ENCODE measurements at places on chromosomes 11 and 22.

GRCh38 chr22:35310556-35311550 lies 11.2 kb downstream of the TOM1 start:
- DNase-seq, result no peak

DNA sequence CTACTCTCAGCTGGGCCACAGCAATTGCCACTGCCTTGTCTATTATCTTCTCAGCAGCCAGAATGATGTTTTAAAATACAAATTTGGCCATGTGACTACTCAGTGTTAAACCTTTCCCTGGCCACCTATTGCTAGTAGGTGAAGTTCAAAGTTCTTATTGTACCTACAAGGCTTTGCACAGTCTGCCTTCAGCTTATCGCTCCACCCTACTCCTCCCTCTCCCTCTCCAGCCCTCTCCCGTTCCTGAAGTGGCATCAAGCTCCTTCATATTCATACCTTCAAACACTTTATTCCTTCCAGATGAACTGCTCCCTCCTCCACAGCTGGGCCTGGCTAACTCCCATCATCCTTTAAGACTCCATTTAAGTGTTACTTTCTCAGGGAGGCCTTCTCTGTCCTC lies 37.3 kb downstream of the OR10A6 start:
- no peak for DNase-seq

DNA sequence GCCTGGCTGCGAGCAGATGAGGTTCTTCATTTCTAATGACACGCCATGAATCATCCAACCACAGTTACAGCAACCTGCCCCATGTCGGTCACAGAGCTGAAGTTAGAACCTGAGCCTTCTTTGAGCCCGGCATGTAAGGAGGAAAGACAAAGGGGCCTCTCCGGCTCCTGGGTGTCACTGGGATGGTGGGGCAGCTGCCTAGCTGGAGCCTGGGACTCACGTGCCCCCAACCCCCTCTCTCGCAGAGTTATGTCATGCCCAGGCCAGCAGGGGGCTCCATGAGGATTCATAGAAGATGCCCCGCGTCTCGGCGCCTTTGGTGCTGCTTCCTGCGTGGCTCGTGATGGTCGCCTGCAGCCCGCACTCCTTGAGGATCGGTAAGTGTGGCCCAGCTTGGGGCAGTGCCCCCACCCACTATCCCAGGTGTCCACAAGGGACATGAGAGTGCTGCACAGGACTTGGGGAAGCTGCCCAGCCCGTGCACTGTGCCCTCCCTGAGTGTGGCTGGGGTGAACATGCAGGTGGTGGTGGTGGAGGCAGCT lies 148.5 kb downstream of the GRIK4 start:
- no peak for DNase-seq

DNA sequence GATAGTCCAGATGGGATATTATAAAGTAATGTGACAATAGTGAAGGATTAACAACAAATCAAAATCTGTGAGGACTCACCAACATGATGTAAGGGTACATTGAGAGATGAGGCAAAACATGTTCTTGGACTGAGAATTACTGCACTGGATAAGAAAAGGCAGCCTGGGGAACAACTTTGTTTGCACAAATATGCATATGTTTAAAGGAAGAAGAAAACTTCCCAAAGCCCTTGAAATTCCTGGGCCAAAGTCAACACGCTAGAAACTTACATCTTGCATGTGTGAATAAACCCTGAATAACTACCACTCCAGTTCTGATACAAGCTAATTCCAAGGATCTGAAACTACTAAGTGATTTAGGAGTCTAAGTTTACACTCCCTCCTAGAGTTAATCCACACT lies 1.1 kb downstream of the OR52A5 start:
- DNase-seq, result no peak

DNA sequence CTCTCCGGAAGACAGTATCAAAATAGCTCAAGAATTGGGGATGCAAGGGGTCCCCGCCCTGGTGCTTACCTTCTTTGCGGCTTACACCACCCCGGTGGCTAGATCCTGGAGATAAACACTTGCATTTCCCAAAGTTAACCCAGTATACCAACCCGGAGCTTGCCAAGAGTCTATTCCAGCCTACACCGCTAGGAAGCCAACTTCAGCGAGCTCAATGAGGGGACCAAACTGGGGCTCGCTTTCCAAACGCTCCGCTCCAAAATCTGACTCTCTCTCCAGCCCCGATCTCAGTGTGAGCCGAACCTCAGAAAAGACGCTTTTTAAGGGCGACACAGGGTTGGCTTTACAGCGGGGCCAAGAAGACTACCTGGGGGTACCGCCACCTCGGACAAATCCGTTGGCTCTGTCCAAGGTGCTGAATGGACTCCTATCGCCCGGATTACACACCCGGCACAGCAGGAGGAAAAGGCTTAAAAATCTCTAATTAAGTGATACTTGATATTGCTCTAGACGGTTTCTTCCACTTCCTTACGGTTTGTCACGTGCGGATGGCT lies 20.1 kb upstream of the BDNF start:
- no peak for DNase-seq

GRCh38 chr22:17109113-17109865 lies 11.9 kb downstream of the TMEM121B start:
- no peak for DNase-seq

GRCh38 chr11:94740083-94741021 lies 27.8 kb upstream of the AMOTL1 start:
- DNase-seq, result no peak

- DNase-seq, result no peak
Observed at GRCh38 chr11:70775386-70776075, 377.2 kb downstream of the CTTN start.

- DNase-seq, result peak; percentile 53
Observed at GRCh38 chr11:10450462-10451425, 4.3 kb upstream of the AMPD3 start.

DNA sequence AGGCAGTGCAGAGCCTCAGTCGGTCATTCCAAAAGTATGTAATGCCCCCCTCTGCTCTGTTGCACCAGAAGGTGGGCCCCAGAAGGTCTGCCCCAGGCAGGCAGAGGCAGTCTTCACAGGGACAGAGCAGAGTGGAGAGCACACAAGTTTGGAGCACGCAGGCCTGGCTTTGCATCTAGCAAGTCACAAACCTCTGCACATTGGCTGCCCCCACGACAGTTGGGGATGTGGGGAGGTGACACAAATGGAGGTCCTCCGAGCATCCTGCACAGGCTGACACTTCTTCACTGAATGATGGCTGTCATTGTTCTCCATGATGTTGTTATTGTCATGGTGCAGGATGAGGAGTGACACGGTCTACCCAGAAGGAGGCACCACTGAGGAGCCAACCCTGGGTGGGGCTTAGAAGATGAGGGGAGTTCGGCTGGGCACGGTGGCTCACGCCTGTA lies 11.9 kb downstream of the TOM1 start:
- DNase-seq, result no peak

- DNase-seq, result no peak
Observed at GRCh38 chr22:45709866-45710265, 38.2 kb downstream of the ATXN10 start.

- no peak for DNase-seq
Observed at GRCh38 chr22:27331526-27332281, 469.9 kb downstream of the MN1 start.

- DNase-seq, result no peak
Observed at GRCh38 chr11:40130427-40130826, 1329.0 kb downstream of the LRRC4C start.

DNA sequence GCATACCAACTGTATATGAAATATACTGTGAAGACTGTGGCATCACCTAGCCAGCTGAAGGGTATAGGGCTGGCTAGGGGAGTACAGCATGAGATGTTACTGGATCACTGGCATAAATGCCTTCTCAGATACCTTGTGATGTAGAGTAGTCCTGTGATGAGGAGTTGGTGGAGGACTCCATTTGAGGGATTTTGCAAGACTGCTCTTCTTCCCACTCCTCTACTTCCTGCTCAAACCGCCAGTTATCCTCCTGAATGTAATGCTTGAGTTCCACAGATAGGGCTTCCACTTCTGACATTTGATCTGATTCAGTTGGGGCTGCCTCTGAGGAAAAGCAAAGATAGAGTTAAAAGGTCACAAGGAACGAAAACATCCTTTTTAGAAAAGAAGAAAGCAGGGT lies 29.3 kb downstream of the CLDN25 start:
- DNase-seq, result no peak

DNA sequence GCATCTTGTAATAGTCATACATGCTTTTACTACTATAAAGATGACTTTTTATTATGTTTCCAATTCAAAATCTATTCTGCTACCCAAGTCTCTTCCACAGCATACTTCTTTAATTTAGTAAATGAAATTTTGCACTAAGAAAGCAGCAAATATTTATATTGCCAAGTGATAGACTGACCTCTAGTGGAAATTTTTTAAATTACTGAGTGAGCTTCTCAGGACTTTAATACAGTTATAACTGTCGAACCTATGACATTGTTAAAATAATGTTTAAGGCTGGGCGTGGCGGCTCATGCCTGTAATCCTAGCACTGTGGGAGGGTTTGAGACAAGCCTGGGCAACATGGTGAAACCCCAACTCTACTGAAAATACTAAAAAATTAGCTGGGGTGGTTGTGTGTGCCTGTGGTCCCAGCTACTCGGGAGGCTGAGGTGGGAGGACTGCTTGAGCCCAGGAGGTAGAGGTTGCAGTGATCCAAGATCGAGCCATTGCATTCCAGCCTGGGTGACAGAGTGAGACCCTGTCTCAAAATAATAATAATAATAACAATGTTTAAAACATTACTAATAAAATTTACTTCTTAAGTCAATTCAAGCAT lies 27.3 kb downstream of the STK33 start:
- DNase-seq, result peak; percentile 46

DNA sequence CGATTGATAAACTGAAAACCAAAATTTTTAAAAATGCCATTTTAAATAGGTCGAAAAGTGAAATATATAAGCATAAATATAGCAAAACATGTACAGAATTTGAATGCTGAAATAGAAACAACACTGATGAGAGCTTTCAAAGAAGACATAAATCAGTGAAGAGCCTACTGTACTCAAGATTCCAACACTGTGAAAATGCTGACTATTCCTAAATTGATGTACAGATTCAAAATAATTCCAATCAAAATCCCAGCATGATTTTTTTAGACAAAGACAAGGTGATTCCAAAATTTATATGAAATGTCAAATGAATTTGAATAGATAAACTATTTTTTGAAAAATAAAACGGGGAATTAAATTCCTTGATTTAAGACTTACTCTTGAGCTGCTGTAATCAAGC lies 1010.4 kb downstream of the TBC1D22A start:
- no peak for DNase-seq

GRCh38 chr11:78037056-78037455 lies 14.0 kb upstream of the KCTD14 start:
- no peak for DNase-seq

- no peak for DNase-seq
Observed at GRCh38 chr11:10302359-10302743, 2.5 kb upstream of the ADM start.

- DNase-seq, result no peak
Observed at GRCh38 chr11:33867561-33867960, 24.3 kb downstream of the LMO2 start.

DNA sequence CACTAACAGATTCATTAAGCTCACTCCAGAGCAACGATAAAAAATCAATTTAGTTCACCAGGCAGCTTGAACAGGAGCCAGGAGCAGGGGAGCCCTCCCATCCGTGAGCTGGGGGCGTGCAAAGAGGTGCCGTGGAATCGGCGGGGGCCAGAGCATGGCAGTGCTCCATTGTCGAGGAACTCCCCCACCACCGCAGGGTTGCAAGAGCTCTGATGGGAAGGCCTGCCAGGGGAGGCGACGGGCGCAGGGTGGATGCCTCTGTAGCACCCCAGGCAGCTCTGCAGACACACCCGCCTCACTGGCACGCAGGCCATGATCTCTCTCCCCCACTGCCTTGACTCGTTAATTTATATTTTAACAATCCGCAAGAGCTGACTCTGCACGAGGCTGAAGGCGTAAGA lies 433.2 kb downstream of the MIAT start:
- no peak for DNase-seq

GRCh38 chr22:43854786-43855271 lies 7.5 kb downstream of the SULT4A1 start:
- no peak for DNase-seq

DNA sequence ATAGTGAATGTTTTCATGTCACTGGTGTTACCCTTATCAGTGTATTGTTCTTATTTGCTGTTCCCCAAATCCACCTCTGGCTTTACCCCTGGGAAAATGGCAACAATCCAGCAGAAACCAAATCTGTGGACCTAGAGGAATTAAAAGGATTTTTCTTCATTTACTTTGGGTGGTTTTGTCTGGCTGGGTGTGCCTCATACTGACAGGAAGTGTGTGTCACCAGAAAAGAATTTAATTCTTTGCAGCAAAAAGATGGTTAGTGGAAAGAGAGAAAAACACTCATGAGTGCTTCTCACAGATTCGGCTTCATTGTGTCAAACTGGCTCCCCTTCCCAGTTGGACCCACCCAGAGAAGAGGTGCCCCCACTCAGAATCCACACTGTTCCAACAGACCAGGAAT lies 38.9 kb downstream of the FZD4 start:
- no peak for DNase-seq

DNA sequence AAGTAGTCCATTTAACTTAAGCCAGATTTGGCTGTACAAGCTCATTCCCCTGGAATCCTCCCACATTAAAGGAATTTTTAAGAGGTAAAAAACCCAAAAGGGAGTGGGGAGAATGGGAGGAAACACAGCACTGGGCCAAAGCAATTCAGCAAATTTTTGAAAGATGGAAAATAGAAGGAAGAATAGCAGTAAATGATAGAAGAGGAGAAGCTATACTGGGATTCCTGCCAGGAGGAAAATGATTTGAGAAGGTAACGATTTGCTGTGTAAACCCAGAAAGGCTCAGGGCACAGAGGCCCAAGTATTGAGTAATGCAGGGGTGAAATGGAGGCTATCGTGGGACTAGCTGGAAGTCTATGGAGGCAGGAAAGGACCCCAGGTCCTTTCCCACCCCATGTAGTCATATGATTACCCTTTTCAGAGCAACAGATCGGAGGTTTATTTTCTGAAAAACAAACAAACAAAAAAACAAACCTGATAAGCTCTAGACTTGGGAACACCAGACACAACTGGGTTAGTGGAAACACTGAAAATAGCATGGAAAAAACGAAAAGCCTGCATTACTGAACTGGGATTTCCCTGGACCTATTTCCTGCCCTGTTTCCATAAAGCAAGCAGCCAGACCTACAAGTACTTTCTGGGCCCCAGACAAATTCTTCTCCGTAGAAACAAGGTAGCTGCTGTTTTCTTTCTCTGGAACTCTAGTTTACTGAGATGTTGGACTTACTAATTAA lies 140.0 kb downstream of the SWAP70 start:
- no peak for DNase-seq

DNA sequence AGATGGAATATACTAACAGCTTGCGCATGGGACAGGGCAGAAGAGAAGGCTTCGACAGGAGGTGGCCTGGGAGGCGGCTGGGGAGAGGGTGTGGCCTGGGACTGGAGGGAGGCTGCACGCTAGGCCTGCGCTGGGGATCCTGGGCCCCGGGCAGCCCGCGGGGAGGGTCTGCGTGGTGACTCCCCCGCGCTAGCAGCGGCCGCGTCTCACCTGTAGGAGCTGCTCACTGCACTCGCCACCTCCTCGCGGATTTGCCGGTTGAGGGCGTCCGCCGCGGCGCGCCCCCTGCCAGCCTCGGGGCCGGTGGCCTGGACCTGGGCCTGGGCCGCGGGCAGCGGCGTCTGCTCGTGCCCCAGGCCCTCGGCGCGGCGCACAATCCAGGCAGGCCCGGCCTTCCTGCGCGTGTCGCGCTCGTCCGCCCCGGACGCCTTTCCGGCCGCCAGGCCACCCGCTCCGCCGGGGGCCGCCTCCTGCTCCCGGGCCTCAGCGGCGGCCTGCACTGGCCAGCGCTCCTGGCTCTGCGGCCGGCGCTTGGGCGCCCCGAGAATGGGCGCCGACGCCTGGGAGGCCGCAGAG lies 1.5 kb downstream of the MAP6 start:
- no peak for DNase-seq

GRCh38 chr22:39144101-39144767 lies 8.2 kb downstream of the CBX7 start:
- DNase-seq, result peak; percentile 69

All from CD4-positive, alpha-beta T cell treated with Interleukin-2 at 100 ng/mL for 4 hours (primary cell).